ENCODE measurements at places on chromosomes 6 and 20.

DNA sequence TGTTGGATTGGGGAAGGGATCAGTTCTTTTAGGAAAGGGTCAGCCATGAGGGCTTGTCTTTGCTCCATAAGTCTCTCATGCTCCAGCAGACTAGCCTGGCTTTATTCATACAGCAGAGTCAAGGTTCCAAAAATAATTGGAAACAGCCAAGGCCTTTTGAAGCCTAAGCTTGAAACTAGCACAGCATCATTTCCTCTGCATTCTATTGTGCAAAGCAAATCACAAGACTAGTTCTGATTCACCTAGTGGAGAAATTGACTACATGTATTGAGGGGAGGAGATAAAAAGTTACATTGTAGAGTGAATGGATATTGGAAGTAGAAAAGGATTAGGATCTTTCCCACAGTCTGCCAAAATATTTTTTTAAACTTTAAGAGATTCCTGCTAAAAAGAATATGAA lies 159.3 kb upstream of the PLCB4 start:
- no peak for DNase-seq

DNA sequence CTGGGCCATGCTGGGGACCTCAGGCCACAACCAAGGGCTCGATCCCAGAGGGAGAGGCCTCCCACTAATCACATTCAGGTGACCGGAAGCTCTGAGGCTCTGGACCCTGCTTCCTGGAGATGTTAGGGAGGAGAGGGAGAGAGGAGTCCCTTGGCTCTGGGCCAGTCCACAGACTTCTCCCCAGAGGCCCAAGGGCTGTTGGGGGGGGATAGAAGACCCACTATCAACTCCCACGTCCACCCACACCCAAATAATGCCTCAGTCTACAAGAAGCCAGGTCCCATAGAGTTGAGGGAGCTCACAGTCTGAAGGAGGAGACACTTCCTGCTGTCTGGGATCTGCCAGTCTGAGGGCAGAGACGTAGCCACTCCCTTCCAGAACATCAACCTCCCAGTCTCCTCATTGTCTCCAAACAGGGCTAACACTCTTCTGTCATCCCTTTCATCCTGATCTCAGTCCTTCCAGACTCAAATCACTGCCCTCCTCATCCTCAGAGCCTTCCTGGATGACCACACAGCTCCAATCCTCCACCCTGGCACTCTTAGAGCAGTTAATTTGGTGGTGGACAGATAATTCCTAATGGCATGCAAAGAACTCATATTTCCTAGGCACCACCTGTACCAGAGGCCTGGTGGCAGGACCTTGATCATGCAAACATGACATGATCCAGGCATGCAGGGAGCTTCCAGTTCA lies 69.9 kb downstream of the MRPL14 start:
- no peak for DNase-seq

GRCh38 chr6:15523679-15524630 lies 138.9 kb downstream of the DTNBP1 start:
- peak; percentile 54 for DNase-seq

GRCh38 chr20:33653900-33654596 lies 8.1 kb upstream of the C20orf144 start:
- DNase-seq = no peak
